Thoracic aorta (tissue), 2 donors: ENCODE measurements at places on chromosomes 7 and 10. TPM values are rescaled to one million over a fixed set of nuclear protein-coding genes. Genes with fewer than 3 reads are reported as not detected.

Gene PITX3
- not detected for total RNA-seq

Gene FRAT1
- 11.6 TPM for total RNA-seq

Gene MRC1
- 62.6 TPM for total RNA-seq

Gene GNAT3
- total RNA-seq: not detected

Gene TAS2R3
- total RNA-seq: 0.41 TPM

DNA sequence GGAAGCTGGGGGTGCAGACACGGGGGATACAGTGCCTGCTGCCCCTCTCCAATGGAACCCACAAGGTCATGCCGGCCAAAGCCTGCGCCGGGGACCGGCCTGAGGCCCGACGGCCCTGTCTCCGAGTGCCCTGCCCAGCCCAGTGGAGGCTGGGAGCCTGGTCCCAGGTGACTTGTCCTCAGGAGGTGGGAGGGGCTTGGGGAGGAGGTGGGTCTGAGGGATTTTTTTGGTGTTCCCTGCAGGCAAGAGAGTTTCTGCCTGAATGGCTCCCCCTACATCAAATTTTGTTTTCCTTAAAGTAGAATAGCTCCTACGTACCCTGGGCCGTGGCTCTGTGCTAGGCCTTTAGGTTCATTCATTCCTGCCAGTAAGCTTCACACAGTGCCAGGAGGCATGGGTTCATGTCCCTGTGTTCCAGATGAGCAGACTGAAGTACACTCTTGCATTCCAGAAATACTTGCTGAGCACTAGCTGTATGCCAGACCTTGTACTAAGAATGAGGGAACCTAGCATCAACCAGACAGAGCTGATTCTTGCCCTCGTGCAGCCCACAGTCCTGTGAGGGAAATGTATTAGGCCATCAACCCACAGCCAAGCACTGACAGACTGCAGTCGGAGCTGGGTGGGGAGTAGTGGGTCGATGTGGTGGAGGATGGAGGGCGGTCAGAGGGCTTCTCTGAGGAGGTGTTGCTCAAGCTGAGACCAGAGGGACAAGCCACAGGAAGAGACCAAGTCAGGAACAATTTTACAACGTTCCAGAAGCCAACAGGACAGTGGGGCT, 31.1 kb downstream of the TBATA start:
- no peak for DNase-seq

GRCh38 chr7:42590771-42591310, 321.0 kb downstream of the C7orf25 start:
- DNase-seq: no peak

DNA sequence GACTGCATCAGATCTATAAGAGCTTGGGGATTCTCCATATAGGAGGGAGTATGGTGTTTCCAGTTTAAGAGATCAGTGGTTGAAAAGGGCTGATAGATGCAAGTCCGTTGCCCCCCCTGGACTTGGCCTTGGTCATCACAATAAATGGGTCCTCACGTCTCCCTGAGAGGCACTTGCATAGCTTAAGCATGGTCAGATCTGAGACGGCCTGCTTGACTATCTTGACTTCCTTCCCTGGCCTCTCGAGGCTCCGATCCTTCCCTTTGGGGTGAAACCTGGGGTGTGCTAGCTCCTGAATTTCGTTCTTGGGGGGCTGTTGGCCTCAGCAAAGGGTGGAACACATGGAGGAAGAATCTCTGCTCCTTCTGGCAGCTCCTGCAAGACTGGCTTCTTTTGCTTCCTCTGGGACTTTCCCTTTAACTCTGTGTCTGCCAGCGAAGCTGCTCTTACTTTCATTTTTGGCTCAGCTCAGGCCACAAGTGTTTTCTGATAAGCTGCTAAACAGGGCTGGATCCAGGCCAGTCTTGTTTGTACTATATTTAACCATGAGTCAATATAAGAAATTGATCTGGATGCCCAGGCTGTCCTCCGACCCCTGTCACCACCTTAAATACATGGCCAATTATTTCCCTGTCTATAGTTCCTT, 11.2 kb upstream of the ZNF485 start:
- no peak for DNase-seq

- no peak for DNase-seq
Measured at GRCh38 chr7:64863969-64864368, 39.1 kb upstream of the ZNF273 start.

GRCh38 chr7:132655131-132655727, 79.0 kb upstream of the PLXNA4 start:
- DNase-seq: no peak

GRCh38 chr7:14321947-14322346, 332.5 kb upstream of the ETV1 start:
- no peak for DNase-seq

DNA sequence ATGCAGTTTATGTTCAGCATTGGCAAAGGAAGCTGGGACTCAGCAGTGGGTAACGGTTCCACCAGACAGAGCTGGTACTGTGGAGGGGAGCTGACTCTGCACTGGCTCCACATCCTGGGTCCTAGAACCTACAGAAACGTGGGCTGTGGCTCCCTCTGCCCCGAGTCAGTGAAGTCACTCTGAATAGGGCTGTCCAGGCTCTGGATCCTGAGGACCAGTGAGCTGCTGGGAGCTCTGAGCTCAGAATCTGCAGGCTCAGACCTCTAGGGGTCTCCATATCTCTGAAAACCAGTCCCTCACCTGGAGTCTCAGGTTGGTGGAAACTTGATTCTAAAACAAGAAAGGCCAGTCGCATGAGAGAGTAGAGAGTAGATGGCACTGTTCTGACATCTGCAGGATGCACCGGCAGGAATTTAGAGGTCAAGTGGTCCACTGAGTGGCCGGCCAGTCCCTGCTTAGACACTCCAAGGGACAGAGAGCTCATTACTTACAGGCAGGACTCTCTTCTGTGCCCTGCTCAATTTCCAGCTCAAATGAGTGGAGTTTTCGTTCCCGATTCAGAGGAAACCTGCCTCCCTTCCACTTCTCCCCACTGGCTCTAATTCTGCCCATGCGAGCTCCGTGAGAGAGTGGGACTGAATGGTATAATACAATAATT, 18.6 kb downstream of the NPFFR1 start:
- DNase-seq: no peak

DNA sequence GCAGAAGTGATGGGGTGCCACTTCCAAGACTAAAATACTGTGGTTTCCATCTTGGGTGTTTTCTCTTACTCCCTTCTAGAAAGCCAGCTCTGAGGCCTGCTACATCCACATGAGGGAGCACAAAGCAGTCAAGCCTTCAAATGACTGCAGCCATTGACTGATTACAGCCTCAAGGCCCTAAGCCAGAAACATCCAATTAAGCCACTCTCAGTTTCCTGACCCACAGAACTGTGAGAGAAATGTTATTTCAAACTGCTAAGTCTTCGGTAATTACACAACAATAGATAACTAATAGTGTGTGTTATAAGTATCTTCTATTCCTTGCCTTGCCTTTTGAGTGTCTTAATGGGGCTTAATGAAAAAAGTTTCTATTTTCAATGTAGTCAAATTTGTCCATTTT, 24.8 kb downstream of the BRAF start:
- DNase-seq: no peak

DNA sequence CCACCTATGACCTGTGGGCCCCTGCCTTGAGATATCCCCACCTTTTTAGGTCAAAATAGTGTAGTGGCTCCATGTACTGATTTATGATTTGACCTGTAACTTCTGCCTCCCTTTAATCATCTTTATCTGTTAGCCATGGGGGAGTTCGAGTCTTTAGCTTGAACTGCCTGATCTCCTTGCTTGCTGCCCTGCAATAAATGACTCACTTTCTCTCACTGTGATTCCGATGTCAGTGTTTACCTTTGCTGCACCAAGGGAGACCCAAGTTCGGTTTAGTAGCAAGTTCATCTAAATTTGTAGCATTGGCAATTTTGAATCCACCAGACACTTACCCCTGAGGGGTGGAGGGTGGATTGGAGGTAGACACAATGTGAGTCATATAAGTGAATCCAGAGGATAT, 814.6 kb upstream of the AUTS2 start:
- no peak for DNase-seq
